ENCODE measurements at places on chromosomes 6 and 20.

DNA sequence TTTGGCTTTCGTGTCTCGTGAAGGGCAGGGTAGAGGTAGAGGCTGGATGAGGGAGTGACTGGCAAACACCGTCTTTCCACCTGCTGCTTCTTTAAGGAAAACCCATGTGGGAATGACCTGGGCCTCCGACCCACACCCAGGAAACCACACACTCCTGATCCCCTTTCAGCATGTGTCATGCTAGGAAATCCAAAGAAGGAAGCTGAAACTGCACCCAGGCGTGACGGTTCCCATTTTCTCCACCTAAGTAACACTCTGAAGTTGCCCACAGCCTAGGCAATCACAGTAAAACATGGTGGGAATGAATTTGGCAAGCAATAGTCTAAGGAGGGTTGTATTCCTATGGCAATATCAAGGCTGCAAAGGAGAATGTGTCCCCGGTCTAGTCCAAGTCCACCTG lies 538.4 kb upstream of the NOX3 start:
- H3K27me3 ChIP-seq, result no peaks in the 10 kb centered on the region
- H3K4me3 ChIP-seq, result no peak overlapping the region
- H3K36me3 ChIP-seq, result no peaks in the 10 kb centered on the region
- peaks cover 3% of the 10 kb centered on the region for H3K4me1 ChIP-seq
- DNase-seq, result no peak

DNA sequence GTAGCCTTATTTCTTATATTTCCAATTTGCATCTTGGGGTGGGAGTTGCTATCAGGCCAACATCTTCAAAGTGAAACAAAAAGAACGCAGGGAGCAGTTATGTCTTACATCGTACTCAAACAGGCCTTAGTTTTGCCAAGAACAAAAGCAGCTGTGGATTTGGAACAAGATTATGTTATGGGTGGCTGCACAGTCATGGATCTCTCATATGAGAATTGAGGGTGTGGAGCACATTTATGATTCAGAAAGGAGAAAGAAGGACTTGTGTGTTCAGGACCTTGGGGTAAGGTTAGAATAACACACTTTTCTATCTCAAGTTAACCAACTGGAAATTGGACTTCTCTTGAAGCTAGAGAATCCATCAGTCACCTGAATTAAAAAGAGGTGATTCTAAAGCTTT lies 259.9 kb downstream of the FOXA2 start:
- H3K27ac ChIP-seq, result no peak overlapping the region
- H3K27me3 ChIP-seq, result no peaks in the 10 kb centered on the region
- no peak overlapping the region for H3K4me3 ChIP-seq
- H3K4me1 ChIP-seq, result no peaks in the 10 kb centered on the region
- no peaks in the 10 kb centered on the region for H3K36me3 ChIP-seq
- DNase-seq, result no peak

DNA sequence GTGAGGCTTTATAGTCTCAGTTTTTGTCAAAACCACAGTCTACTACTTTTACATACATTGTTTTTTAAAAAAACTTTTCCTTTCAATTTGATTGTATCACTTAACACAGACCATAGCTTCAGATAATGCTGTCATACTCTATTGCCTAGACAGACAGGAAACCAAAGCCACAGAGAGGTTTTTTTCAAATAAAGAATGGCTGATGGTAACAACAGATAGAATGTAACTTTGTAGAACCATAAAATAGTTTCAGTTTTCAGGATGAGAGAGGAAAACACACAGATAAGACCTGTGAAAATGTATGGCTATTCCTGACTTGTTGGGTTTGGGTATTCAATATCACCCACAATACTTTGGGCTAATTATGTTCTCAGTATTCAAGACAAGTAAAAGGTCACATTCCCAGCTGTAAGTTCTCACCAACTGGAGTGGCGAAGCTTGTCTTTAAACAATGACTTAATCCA lies 94.0 kb downstream of the ADGRG6 start:
- H3K36me3 ChIP-seq, result no peaks in the 10 kb centered on the region
- no peak for DNase-seq
- no peaks in the 10 kb centered on the region for H3K27me3 ChIP-seq
- no peaks in the 10 kb centered on the region for H3K4me1 ChIP-seq
- H3K4me3 ChIP-seq, result no peak overlapping the region
- H3K27ac ChIP-seq, result no peak overlapping the region

DNA sequence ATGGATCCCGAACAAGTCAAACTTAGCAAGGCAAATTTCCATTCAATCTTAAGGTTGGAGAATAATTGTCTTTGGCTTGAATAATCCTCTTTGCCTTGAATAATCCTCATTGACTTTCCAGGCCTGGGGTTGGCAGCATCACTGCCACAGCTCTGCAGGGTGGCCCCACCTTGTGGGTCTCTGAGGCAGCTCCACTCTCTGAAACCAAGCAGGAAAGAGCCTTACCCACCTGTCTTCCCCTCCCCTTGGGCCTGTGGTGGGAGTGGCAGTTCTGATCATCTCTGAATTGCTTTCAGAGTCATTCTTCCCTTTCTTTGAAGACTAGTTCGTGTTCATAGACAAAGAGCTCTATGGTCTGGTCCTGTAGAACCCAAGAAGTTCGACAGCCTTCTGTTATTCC lies 47.5 kb downstream of the KCNQ5 start:
- no peaks in the 10 kb centered on the region for H3K36me3 ChIP-seq
- H3K27ac ChIP-seq, result no peak overlapping the region
- no peaks in the 10 kb centered on the region for H3K4me1 ChIP-seq
- no peak overlapping the region for H3K4me3 ChIP-seq
- no peaks in the 10 kb centered on the region for H3K27me3 ChIP-seq

DNA sequence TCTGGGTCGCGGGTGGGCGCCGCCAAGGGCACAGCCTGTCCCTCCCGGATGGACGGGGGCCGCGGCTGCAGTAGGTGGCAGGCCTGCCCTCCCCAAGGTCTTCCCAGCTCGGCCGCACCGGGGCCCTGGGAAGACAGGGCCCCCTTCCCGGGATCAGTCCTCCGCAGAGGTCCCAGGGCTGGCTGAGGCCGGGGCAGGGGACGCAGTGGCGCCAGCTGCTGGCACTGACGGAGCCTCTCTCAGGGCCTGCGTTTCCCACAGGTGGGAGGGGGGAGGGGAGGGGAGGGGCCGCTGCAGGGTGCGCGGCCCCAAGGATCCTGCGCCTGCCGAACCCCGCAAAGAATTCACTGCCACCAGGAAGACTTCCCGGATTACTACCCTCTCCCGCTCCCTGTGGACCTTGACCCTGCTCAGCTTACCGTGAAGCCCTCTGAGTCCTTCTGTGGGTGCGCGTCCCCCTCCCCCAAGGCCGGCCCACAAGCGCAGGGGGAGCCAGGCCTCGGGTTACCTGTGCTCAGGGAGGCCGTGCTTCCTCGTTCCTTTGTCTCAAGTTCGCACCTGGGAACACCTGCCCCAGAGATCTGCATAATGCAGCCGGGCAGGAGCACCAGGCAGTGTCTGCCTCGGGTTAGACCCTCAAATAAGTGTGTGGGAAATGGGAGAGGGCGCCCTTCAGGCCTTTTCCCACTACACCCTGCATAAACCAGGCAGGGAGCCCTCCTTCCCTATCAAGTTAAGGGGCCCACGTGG lies 5.1 kb downstream of the LZTS3 start:
- no peak overlapping the region for H3K27ac ChIP-seq
- no peak overlapping the region for H3K4me3 ChIP-seq
- no peaks in the 10 kb centered on the region for H3K36me3 ChIP-seq
- no peaks in the 10 kb centered on the region for H3K27me3 ChIP-seq

- peaks cover 7% of the 10 kb centered on the region for H3K4me1 ChIP-seq
- H3K27me3 ChIP-seq, result peaks cover 87% of the 10 kb centered on the region
- no peak overlapping the region for H3K4me3 ChIP-seq
- no peaks in the 10 kb centered on the region for H3K36me3 ChIP-seq
- H3K27ac ChIP-seq, result no peak overlapping the region
Observed at GRCh38 chr6:1613688-1614447, 4.2 kb downstream of the FOXC1 start.

- no peaks in the 10 kb centered on the region for H3K36me3 ChIP-seq
- H3K4me3 ChIP-seq, result no peak overlapping the region
- no peaks in the 10 kb centered on the region for H3K27me3 ChIP-seq
- no peaks in the 10 kb centered on the region for H3K4me1 ChIP-seq
Observed at GRCh38 chr6:149840345-149841075, 23.6 kb downstream of the LRP11 start.
